ENCODE measurements at places on chromosomes 6 and 20. TPM values are rescaled to one million over a fixed set of nuclear protein-coding genes. Genes with fewer than 3 reads are reported as not detected.

- DNase-seq, result no peak
Observed at GRCh38 chr20:40422656-40423055, 266.4 kb downstream of the MAFB start.

- DNase-seq, result no peak
Observed at GRCh38 chr6:47097092-47097945, 55.2 kb upstream of the ADGRF1 start.

DNA sequence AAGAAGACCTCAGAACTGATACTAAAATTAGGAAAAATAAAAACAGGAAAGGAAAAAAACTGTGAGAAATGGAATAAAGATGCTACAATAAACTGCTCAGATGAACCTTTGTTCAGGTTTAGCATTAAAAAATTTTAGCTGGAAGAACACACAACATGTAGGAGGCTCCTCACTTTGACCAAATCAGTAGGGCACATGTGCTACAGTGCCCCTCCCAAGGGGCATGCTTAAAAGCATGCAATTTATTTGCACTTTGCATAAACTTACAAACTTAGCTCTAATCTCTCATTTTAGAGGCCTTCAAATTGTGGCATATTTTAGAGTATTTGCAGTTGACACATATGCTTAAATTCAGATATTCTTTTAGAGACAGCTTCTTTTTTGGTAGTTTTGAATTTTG, 570.2 kb downstream of the UTRN start:
- no peak for DNase-seq

- no peak for DNase-seq
Observed at GRCh38 chr6:45626087-45626891, 248.6 kb upstream of the SUPT3H start.

DNA sequence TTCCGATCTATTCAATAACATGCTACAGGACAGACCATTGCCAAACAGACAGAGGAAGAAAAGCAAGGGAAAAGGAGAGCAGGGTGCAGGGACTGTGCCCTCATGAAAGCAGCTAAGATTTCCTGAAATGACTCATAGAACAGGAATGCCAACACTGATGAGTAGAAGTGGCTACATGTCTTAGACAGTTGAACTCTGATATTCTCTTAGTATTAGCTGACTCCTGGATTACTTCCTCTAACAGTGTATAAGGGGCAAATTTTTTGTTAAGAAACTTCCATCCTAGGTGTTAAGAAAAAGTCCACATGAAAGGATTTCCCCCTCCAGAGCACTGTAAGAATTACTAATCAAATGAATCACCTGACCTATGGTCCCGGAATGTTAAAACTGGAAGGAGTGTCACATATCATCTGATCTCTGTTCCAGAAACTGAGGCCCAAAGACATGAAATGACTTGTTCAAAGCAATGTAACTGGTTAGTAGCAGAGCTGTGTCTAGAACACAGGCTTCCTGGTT, 224.9 kb downstream of the IBTK start:
- no peak for DNase-seq

GRCh38 chr6:150250826-150251225, 108.0 kb downstream of the PPP1R14C start:
- no peak for DNase-seq

DNA sequence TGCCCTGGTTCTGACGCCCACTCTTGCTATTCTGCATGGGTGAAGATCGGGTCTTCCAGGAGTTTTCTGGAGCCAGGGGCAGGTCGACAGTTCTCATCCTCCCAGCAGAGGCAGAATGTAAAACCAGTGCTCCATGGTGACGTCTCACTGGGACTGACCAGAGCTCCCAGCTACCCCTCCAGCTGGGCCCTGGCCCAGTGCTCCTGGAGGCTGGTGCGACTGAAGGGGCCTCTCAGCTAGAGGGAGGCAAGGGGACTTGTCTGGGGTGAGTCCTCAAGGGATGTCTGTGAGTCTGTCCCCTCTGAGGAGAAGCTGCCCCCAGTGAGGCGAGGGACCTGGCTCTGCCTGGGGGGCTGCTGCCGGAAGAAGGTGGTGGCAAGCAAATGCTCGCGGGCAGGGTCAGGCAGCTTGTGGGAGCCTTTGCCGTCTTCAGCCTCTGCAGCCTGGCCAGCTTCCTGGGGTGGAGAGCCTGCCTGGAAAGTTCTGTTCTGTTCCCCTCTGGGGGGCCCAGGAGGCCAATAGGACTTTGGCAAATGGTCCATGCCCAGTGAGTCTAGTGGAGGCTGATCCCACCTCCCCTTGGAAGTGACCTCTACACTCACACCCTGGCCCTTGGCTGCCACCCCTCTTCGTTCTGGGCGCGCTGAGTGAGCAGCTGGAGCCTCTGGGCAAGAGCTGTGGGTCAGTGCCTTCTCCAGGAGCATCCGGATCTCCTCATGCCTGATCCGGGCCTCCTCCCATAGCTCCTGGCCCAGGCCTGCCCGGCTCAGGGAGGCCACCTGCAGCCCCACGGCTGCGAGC, 47.5 kb downstream of the KIAA1755 start:
- no peak for DNase-seq

The MAVS gene
- 47.0 TPM for total RNA-seq

DNA sequence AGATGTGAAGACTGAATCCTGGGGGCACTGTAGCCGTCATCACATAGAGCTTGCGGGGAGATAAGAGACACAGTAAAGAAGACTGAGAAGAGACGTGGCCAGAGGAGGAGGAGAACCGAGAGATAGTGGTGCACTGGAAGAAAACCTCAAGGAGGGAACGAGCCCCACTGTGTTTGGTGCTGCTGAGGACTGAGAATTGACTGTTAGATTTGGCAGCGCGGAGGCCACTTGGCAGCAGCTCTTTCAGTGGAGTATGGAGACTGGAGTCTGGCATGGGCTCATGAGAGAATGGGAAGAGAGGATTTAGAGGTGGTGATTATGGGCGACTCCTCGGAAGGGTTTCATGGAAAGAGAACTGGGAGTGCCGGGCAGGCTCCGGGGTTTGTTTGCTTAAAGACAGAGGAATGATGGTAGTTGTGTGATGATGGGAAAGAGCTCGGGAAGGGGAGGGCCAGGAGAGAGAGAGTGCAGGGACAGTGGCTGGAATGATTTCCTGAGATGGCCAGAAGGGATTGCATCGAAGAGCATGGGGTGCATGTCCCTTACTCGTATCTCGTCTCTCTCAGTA, 18.0 kb downstream of the CDYL start:
- no peak for DNase-seq

DNA sequence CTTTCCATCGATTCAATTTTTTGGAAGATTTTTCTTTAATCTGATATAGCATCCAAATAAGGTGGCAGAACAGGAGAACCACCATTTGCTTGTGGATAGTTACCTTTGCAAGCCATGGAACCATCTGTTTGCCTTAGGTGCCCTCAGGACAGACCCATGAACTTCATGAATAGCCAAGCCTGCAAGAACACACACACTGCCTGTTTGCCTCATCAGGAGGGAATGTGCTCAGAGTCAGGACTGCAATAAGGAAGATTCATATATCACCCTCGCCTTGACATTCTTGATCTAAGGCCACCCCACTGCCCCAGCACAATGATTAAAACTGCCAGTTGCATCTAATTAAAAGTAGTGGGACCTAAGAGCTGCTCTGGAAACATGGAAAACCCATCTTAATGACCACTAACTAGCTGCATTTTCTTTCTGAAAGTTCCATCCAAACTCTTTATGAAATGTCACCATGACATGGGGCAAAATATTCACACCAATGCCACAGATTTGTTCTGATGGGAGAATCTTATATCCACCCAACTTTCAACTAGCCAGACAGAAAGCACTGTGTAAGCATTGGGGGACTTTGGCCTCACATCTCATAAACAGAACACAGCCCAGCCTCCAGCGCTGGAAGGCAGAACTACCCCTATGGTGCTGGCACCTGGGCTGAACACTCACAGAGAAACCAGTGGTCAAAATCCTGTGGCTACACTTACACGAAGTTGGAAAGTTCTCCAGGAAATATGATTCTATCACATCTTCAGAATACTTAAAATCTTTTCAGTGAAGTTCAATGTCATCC, 48.3 kb downstream of the TBXT start:
- no peak for DNase-seq

The PACRG gene
- 1.2 TPM for total RNA-seq

DNA sequence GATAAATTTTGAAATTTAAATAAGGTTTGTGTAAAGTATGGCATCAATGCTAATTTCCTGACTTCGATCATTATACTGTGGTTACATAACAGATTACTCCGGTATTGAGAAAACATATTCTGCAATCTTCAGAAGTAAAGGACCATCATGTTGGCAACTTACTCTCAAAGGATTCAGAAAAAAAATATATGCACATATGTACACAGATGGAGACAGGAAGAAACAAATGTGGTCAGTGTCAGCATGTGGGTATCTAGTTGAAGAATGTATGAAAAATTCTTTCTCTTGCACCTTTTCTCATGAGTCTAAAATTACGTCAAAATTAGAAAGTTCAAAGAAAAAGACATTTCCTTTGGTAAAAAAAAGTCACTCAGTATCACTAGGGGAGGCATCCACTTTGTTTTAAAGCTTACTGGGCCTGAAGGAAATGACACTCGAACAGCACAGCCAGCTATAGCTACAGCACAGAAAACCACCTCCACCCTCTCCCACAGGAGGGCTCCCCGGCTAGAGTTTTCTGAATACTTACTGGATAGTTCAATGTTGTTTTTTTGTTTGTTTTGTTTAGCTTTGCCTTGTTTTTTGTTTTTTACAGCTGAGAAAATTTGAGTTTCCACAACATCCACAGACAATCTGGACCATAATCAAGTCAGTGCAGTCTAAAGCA, 317.2 kb upstream of the AGPAT4 start:
- DNase-seq, result no peak

- DNase-seq, result no peak
Observed at GRCh38 chr20:58700121-58700821, 7.7 kb downstream of the NPEPL1 start.

- DNase-seq, result no peak
Observed at GRCh38 chr6:28807682-28808280, 116.0 kb downstream of the TRIM27 start.

DNA sequence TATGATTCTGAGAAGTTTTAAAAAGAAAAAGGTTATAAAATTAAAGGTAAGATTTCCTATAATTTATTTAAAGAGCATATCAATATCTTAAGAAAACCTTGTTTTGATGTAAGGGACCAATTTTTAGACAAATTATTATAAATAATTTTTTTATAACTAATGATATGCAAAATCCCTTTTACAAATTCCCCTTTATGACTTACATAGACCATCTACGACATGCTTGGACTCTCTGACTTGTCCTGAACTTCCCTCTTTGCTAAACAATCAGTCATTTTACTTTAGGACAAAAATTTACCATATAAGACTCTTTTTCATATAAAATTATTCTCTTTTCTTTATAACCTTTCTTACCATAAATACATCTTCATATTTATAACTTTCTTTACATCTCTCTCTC, 15.3 kb upstream of the ANGPT4 start:
- DNase-seq, result no peak

GRCh38 chr20:50837532-50838321, 42.9 kb downstream of the BCAS4 start:
- DNase-seq, result no peak

The STMN3 gene
- 33.2 TPM for total RNA-seq

The UNC5CL gene
- 0.76 TPM for total RNA-seq

The PEX7 gene
- 6.3 TPM for total RNA-seq

DNA sequence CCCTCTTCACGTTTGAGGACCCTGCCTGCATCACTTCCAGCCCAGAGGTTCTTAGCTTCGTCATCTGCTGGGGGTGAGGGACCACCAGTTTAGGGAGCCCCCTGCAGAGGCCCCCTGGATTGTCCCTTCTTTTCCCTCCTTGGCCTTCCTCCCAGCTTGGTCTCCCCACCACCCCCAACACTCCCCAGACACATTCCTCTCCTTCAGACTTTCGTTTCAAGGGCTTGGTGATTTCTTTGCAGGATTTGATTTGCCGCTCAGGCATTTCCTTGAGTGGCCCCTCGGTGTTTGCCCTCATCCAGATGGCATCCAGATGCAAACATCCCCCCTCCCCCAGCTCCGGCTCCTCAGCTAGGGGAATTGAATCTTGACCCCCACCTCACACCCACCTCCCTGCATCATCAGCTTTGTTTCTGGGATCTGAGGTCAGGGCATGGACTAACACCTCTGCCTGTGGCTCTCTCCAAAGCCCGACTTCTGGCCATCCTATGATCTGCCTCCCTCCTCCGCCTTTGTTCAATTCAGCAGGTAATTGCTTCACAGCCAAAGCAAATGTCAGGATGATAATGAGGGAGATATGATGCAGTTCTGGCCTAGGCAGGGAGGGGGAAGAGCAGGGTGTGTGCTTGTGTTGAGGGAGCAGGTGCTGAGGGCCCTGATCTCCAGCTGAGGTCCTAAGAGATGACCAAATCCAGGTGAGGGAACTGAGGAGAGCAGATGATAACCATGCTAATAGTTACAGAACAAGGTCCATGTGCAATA, 141.5 kb downstream of the VEGFA start:
- no peak for DNase-seq

GRCh38 chr6:21198032-21198640, 395.4 kb upstream of the SOX4 start:
- DNase-seq, result no peak

- DNase-seq, result no peak
Observed at GRCh38 chr6:35181308-35181932, 32.3 kb upstream of the SCUBE3 start.

The KIAA0408 gene
- 0.27 TPM for total RNA-seq

The C4A gene
- 13.5 TPM for total RNA-seq

The TRERF1 gene
- 6.4 TPM for total RNA-seq

DNA sequence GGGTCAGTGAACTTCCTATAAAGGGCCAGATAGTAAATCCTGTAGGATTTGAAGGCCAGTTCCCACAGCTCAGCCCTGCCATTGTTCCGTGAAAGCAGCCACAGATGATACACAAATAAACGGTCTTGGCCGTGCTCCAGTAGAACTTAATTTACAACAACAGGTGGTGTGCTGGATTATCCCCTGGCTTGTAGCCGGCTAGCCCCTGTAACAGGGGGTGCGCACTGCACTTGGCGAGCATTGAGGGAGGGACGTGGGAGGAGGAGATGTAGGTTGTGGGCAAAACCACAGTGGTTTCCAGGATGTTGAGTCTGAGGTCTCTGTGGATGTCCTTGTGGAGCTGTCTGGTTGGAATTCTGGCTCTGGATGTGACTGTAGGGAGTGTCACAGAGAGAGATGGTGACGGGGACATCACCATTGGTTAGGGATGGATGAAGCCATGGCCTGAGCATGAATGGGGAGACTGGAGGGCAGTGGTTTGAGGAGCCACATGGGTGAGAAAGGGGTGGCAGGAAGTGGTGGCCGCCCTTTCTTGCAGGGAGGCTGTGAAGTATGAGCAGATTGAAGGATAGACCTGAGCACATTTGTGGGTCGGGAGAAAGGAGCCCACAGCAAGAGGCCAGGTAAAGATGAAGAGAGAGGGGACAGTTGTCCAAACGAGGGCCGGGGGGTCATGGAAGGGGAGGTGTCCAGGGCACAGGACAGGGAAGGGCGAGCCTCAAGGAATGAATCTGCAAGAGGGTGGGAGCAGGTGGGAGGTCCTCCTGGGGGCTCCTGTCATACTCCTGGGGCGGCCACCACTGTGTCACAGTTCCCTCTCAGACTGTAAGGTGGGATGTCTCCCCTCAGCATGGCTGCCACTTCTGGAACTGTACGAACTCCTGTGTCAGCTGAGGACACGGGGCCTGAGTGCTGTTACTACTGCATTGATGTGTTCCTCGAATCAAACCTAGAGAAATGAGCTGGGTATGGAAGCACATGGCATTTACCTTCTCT, 53.6 kb downstream of the CDH26 start:
- peak; percentile 70 for DNase-seq

- no peak for DNase-seq
Observed at GRCh38 chr6:138571181-138571580, 71.9 kb upstream of the NHSL1 start.

The DUSP15 gene
- total RNA-seq, result 2.1 TPM

- no peak for DNase-seq
Observed at GRCh38 chr20:50821994-50822393, 27.1 kb downstream of the BCAS4 start.
